Fibroblast of skin of abdomen (primary cell): ENCODE measurements at places on chromosomes 12 and 14.
A peak's percentile ranks its signal among the peaks of the same experiment; 100 is the strongest.

DNA sequence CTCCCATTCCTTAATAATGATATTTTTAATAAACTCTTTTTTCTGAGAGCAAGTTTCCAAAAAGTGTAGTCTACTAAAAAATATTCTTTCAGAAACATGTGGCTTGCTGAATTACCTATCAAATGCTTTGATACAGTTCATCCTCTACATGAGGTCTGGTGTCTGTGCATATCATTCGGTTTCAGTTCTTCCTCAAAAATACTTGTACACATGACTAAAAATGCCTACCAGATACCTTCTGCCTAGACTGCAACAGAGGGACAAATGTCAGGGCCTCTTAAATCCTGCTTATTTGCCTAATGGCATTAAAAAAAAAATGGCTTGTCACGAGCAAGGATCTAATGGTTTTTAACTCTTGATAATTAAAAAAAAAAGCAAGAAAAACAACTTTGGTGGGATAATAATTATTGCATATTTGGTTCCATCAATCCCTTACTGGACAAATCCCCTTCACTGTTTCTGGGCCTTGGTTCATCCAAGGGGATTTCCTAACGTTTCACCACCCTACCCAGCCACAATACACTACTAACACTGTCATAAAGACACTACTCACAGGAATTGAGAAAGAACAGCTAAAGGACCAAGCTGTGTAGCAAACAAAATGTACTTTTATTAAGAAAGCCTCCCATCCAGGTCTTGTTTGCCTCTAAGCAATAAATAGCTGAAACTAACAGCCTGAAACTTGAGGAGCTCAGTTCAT lies 45.7 kb downstream of the PARP11 start:
- DNase-seq = no peak

- DNase-seq = no peak
These were observed 29.7 kb downstream of the SFSWAP start for GRCh38 chr12:131740626-131741025.

DNA sequence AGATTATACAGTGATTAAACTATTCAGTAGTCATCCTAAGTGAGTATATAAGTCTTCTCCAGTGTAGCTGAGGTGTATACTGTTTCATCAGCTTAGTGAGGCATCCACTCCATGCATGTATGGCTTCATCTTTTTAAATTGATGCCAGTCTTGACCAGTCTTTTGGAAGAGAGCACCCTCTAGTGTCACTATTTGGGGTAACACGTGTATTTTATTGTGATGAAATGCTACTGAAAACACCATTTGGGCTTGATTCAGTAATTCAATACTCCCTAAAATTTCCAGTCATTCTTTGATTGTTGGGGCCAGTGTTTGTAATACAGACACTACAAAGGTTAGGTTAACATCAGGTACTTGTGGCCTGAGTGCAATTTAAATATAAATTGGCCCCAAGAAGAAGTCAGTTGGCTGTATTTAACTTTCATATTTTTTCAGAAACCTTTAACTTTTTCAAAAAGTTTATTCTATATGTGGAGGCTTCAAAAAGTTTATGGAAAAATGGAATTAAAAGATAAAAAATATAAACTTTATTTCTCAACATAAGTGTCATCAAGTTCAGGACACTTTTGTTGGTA lies 35.3 kb downstream of the MIPOL1 start:
- DNase-seq = peak; percentile 61

DNA sequence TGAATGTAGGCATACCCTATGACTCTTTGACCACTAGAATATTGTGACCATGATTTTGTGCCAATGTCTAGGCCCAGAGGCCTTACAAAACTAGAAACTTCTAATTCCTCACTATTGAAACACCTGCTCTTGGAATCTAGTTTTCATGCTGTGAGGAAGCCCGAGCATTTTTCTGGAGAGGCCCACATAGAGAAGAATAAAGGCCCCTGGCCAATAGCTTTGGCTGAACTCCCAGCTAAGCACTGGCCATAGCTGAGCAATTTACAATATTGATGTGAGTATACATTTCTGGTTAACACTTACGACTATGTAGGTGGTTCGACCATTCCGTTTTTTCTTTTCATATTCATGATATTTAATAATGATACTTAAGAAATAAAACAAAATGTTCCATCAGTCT lies 190.3 kb downstream of the KCNH5 start:
- DNase-seq = no peak

- DNase-seq = no peak
These were observed 16.1 kb upstream of the DUSP6 start for GRCh38 chr12:89368391-89368790.

- no peak for DNase-seq
These were observed 1.0 kb downstream of the ZC3H14 start for GRCh38 chr14:88563845-88564244.

- peak; percentile 31 for DNase-seq
These were observed 2.0 kb downstream of the MGP start for GRCh38 chr12:14883686-14884085.

DNA sequence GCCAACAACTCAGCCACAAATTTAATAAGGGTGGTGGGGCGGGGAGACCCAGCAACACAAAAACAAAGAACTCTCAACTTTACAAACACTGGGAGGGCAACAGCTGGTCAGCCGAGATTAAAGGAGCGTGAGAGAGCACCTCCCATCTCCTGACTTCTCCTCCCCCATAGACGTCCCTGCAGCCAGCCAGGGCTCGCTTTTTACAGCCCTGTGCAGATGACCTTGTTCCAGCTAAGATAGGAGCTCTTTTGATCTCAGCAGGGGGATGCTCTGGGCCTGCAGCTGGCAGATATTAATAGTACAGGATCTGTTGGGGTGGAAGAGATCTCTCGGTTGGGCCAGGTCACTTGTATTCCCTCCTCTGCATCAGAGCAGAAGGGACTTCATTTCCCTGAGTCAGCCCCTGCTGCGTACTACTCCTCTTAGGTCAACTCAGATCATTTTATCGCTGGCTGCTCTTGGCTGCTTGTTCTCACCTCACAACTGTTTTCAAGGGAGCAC lies 475.8 kb downstream of the RAD51B start:
- no peak for DNase-seq

GRCh38 chr14:99230208-99231151 lies 41.5 kb downstream of the BCL11B start:
- DNase-seq = peak; percentile 64

- peak; percentile 23 for DNase-seq
These were observed 50.5 kb downstream of the ADIPOR2 start for GRCh38 chr12:1741154-1741949.
